Skeletal muscle tissue (tissue), 5 donors: ENCODE measurements at places on chromosomes 7 and 10. TPM values are rescaled to one million over a fixed set of nuclear protein-coding genes. Genes with fewer than 3 reads are reported as not detected.

Gene LLCFC1
- total RNA-seq = not detected

Gene WAC
- 78.3 TPM for total RNA-seq

Gene TMEM273
- total RNA-seq = 6.8 TPM

Gene HMX2
- not detected for total RNA-seq

Gene SLC29A3
- 1.0 TPM for total RNA-seq

Gene OPALIN
- total RNA-seq = not detected

Gene PNLIPRP1
- not detected for total RNA-seq

Gene CTAGE4
- total RNA-seq = not detected

Gene FASTK
- 55.3 TPM for total RNA-seq

Gene BEND7
- total RNA-seq = 6.8 TPM

Gene ASAH2B
- 2.6 TPM for total RNA-seq
